ENCODE measurements at places on chromosomes 1 and 21. TPM values are rescaled to one million over a fixed set of nuclear protein-coding genes. Genes with fewer than 3 reads are reported as not detected.

DNA sequence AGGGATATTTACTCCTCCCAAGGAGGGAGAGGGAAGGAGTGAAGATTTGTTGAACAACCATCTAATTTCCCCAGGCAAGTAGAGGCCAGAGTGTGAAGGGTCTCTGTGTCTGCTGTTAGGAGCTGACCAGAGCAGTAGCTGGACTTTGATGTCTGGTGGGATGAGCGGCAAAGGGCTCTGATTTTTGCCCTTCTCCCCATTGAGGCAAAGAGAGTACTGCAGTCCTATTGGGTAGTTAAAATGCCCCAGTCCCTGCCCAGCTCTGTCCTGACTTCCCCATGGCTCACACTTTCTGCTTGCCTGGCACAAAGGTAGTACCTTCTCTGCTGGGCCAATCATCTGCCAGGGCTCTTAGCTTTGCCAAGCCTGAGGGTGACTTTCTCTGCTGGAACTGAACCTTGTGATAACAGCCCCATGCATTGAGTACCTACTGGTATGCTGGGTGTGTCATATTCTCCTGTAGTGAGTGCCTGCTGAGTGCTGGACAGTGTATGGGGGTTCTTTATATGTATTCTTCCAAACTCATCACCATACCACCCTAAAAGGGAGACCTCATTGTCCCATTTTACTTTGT lies 64.0 kb upstream of the SELENON start:
- no peak for DNase-seq

- DNase-seq: no peak
Observed at GRCh38 chr1:209802117-209802779, 3.7 kb downstream of the IRF6 start.

- no peak for DNase-seq
Observed at GRCh38 chr1:3471356-3472087, 17.1 kb downstream of the ARHGEF16 start.

DNA sequence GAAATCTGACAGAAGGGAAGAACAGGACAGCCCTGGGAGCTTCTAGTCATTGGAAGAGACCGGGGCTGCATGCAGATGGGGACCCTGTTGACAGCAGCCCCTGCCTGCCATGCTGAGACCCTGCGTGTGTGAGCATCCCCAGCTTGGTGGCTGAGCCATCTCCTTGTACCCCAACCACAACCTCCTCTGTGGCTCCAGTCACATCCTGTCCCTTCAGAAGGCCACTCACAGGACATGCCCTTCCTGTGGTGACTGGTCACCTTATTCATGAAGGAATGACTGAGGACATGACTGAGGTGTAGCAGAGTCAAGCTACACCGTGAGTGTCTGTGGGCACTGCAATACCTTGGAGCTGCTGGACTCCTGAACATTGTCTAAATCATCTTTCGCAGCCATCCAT lies 141.8 kb upstream of the ERRFI1 start:
- no peak for DNase-seq

- DNase-seq: no peak
Observed at GRCh38 chr21:42424914-42425541, 21.3 kb downstream of the UBASH3A start.

DNA sequence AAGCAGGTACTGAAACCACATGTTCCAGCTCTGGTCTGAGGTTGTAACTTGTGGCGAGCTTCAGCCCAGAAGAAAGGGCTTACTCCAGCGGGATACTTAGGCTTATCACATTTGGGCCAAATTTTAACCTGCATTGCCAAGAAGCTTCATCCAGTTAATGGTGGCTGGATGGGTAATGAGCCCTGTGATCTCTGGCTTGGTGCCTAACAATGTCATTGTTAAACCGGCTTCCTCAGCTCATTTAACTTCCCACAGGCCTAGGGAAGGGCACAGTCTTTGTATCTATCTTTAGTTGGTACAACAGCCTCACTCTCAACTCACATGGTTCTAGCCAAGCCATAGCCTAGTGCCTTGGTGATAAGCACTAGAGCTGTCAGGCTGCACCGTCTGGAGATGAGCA lies 43.6 kb upstream of the CCDC190 start:
- DNase-seq: no peak

Gene FOXD2
- polyA plus RNA-seq: 0.30 TPM

Measured in muscle of back (tissue), 13 donors.